Renal cortex interstitium (tissue), 15 donors: ENCODE measurements at places on chromosomes 3 and 15. TPM values are rescaled to one million over a fixed set of nuclear protein-coding genes. Genes with fewer than 3 reads are reported as not detected.

DNA sequence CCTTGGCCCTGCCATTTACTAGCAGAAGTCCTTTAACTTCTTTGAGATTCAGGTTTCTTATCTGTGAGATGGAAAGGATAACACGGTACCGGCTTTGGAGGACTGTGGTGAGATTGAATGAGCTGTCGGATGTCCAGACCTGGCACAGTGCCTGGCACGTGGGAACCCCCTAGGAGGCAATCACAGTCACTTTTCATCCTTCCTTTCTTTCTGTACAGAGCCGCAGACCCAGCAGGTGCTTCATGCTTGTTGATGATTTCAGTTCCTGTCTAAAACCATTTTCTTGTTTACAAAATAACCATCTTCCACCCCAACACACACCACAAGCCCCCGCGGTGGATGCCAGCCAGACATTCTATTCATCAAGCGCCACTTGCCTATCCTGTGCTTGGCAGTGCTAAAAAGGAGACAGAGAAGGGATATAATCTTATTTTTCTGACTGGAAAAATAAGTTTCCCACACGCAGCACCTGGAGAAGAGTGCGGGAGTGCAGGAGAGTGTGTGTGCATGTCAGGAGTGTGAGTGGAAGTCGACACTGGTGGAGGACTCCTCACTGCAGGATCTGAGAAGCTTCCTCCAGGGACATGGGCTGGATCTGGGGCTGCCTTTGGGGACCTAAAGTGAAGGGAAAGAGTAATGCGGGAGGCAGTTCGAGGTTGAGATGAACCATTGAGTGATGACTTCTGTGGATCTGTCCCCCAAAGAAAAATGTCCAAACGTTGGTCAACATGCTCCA, 85.7 kb downstream of the ST6GAL1 start:
- no peak for DNase-seq

DNA sequence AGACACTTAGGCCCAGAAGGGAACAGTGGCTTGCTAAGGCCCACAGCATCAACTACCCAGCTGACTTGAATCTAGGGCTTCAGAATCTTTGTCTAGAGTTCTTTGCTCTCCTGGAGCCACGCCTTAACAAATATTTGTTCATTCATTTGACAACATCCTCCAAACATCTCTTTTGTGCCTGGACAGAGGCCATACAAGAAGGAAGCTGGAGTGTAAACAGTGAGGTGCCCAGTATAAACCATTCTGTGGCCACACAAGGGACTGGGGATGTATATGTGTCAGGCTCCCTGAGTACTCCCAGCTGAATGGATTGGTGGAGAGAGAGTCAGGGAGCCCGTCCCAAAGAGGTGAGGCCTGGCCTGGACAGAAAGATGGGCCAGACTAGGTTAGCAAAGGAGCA, 3.4 kb downstream of the CIB2 start:
- DNase-seq, result no peak

GRCh38 chr3:172012775-172013174, 26.6 kb upstream of the FNDC3B start:
- no peak for DNase-seq

DNA sequence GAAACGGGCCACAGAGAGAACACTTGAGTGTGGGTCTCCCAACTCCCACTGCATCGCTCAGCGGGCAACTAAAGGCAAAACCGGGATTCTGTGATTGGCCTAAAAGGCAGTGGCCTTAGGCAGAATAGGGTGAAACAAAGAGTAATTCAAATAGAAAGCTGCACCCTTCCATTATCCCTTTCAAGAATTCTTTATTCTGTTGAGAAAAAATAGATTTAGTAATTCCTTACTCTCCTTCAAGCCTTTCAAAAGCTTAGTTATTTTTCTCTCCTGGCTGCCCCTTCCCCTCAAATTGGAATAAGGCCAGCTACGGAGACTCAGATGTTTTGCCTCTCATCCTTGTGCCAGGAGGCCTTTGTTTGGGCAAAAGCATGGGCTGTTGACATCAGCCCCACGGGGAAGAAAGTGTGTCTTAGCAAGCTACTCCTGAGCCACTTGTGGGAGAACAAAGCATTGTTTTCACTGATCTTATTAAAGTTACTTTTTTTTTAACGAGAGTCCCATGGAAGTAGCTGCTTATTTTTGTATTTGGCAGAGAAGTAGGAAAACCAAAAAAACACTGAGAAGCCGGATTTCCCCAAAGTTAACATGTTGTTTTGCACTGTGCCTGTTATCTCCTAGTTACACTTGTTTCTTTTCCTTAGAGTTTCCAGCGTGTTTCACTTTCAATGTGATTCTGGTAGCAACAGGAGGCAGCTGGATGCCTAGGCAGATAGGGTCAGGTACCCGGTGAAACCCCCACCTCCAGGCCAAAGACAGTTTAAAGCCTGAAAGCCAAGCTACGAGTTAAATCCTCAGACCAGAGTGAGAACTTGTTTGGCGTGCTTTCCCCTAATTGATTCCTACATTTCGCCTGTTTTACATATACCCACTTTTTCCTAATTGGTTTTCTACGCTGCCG, 2.2 kb downstream of the ST6GAL1 start:
- DNase-seq, result no peak

DNA sequence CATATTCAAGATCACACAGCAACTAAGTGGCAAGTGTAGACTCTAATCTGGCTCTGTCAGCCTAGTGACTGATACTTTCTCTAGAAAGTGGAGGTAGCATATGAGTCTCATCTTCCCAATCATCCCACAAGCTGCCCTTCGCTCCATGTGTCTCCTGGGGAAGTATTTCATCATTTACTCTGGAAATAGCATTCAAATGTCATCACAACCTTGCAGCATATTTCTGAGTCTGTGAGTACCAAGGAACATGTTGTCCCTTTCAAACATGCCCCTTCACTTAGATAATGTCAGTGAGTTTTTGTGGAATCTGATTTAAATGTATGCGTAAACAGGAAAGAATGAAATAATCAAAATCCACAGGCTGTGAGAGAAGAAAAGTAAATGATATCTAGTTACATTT, 322.9 kb downstream of the SLC9A9 start:
- DNase-seq, result no peak

DNA sequence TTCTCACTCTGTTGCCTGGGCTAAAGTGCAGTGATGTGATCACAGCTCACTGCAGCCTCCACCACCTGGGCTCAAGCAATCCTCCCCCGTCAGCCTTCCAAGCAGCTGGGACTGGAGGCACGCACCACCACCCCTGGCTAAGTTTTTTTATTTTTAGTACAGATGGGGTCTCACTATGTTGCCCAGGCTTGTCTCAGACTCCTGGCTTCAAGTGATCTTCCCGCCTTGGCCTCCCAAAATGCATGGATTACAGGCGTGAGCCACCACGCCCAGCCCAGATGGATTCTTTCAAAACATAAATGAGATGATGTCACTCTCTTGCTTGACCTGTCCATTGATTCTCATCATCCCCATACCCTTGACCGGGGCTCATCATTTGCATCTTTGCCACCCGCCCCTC, 72.6 kb upstream of the SLC6A6 start:
- no peak for DNase-seq

DNA sequence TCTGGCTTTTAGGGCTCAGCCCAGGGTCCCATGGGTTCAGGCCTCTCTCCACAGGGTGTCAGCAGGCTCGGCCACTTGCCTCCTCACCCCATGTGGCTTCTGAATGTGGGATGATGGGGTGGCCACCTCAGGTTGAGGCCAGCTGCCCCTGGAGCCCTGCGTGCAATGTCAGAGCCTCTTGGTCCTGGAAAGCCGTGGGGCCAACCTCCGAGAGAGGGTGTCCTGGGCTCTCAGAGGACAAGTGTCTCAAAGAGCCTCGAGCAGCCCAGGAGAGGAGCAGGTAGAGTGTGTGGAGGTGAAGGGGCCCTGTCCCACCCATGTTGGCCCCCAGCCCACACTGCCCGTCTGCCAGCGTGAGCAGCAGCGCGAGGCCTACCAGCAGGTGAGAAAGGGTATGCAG, 86.0 kb downstream of the PLXNA1 start:
- no peak for DNase-seq

DNA sequence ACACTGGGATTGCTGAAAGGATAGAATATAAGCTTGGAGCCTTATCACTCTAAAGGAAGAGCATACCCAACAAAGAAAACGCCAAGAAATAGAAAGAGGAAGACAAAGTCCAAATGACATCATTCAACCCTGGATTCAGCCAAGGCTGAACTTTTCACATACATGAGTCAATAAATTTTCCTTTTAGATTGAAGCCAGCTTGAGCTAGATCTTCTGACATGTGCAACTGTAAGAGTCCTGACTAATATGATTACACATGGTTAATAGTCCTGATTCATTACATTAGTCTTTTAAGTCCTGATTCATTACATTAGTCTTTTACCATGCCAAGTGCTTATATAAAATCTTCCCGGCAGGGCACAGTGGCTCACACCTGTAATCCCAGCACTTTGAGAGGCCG, 13.6 kb upstream of the DENND6A start:
- DNase-seq, result no peak

DNA sequence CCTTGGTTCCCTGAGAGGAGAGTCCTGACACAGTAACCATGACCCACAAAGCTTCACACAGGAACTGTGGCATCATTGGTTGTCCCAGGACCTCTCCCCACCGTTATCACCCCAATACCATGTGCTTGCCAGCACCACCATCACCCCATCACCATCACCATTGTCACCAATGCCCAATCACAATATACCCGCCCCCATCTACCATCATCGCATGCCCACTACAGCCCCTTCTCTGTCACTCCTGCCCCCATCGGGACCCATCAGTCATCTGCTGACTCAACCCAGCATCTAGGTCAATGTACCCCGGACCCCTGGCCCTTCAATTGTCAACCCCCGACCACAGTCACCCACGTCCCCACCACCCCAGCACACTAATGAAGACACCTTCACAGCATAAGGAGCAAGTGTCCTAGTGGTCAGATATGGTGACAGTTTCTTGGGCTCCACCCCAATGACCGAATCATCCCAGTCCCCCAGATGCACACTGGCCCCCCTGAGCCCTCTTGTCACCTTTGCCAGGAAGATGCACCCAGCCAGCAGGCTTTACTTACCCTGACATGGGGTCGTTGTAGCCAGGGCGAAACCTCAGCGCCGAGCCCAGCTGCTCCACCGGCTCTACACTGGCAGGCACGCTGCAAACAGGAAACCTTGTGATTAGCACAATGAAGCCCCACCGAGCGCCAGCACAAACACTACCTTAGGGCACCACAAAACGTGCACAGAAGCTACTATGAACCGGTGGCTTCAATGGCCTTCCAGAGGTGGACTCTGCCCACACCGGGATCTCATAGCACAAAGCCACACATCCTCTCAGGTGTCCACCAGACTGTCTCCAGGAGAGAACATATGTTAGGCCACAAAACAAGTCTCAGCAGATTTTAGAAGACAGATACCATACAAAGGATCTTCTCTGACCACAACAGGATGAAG, 25.1 kb downstream of the SHISA5 start:
- no peak for DNase-seq

GRCh38 chr3:25155652-25156471, 272.2 kb upstream of the RARB start:
- DNase-seq, result no peak

GRCh38 chr15:66131200-66131599, 122.3 kb downstream of the MEGF11 start:
- DNase-seq, result no peak

- no peak for DNase-seq
Measured at GRCh38 chr3:106299300-106300098, 430.7 kb upstream of the CBLB start.

GRCh38 chr3:33032938-33033337, 64.0 kb downstream of the GLB1 start:
- DNase-seq, result no peak

GRCh38 chr3:66980791-66981190, 17.3 kb upstream of the KBTBD8 start:
- DNase-seq, result no peak

DNA sequence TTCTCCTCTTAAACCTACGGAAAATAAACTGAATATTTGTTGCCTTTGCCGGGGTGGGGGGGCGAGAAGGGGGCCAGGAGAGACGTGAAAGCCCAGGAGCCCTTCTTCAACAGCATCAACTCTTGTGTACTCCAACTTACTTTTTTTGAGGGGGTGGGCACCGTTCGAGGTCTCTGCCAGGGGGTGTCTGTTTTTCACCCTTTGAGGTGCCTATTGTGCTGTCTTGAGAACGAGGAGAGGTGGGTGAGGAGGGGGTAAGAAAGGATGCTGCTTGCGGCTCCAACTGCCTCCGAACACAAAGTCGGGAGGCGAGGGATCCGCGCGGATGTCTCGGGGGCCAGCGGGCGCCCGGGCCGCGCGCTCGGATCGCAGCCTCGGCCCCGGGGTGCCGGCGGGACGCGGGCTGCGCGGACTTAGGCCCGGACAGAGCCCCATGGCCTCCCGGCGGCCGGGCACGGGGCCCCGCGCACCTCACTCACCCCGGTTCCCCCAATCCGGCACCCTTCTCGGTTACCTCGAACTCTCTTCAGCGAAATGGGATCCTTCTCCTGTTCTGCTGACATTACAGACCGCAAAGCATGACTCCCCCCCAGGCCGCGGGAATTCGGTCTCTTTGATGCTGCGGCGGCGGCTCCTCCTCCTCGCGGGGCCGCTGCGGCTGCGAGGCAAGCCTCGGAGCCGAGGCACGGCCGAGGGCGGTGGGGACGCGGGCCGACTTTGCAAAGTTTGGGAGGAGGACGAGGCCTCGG, 650 bp downstream of the PYGO1 start:
- DNase-seq, result no peak

DNA sequence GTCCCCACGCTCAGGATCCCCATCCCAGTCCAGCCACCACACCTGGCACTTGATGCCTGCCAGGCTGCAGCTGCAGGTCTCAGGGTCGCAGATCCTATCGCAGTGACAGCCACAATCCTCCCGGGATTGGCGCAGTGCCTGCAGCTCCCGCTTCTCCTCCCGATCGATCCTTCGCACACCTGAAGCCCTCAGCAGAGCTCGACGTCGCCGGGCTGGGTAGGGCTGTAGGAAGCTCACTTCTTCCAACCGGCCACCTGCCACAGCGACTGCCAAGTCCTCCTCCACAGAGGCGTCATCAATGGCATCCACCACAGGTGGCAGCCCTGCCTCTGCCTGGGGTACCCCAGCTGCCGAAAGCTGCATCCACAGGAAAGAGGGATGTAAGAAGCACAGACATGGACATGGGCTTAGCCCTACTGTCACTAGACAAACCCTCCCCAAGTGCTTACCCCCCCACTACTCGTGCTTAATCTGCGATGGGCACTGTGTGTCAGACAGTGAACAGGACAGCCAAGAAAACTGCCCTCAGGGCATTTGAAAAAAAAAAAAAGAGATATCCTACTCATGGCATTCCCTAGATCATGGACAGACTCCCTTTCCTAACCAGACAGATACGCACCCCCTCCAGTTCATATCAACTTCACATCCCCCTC, 9.2 kb downstream of the CSRNP1 start:
- DNase-seq, result no peak

DNA sequence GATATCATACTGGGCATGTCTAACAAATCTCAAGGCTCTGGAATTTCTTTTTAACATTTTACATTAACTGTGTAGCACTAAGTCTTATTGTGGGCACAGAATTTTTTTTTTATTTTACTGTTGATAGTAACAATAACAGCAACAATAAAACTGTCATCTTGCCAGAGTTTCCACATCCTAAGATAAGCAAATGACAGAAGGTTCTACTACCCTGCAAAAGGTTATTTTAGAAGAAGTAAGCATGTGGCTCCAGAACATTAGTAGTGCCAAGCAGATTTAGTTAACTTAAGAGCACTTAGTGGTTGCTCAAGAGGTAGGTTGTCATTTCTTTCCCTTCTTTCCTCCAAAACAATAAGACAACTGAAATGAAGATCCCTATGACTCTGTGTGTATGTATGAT, 743.0 kb upstream of the CBLB start:
- DNase-seq, result no peak

WWTR1 gene
- polyA plus RNA-seq, result 92.3 TPM

FMN1 gene
- polyA plus RNA-seq, result 16.9 TPM

OXTR gene
- polyA plus RNA-seq, result 1.0 TPM

MELTF gene
- 4.5 TPM for polyA plus RNA-seq

GOLGA6L7 gene
- polyA plus RNA-seq, result 0.32 TPM
